ENCODE measurements at places on chromosomes 2 and 18. TPM values are rescaled to one million over a fixed set of nuclear protein-coding genes. Genes with fewer than 3 reads are reported as not detected.

DNA sequence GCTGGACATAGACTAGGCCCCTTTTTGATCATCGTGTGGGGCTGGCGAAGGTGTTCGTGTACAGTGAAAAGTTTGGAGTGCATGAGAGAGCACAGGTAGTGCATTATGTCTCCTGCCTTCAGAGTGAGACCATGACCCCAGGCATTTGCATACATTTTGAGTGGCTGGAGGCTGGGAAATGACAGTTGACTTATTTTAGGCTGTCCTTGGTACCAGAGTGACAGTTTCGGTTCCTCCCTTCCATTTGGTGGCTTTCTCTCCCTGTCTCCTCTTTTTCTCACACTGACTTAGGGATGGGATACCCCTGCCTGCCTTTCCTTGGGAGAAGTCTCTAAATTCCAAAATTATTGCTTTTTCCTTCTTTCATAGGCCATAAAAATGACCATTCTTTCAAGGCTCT, 20.1 kb downstream of the SERPINB12 start:
- DNase-seq: no peak

DNA sequence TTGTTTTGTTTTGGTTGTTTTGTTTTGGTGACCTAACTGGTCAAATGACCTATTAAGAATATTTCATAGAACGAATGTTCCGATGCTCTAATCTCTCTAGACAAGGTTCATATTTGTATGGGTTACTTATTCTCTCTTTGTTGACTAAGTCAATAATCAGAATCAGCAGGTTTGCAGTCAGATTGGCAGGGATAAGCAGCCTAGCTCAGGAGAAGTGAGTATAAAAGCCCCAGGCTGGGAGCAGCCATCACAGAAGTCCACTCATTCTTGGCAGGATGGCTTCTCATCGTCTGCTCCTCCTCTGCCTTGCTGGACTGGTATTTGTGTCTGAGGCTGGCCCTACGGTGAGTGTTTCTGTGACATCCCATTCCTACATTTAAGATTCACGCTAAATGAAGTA, at the start of gene TTR:
TTR (plus strand) TSS at position 250 of the 400 bp plus-strand sequence; CDS start at position 276, 26 bp downstream.
- DNase-seq: no peak

DNA sequence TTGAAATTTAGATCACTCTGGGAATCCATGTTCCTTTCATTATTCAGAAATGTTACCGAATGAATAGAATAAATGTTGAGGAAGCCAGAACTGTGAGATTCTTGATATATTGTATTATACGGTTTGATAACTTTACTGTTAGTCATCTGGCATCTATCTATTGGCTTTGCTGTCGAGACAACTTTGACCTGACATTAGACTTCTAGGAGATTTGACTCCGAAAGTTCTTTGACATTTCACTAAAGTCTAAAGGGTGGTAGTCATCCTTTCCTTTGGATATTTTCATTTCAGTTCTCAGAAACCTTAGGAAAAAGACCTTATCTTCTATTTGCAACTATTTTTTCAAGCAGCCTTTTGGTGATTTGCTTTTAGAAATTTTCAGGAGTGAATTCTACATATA, 1.9 kb downstream of the BMPR2 start:
- no peak for DNase-seq

GRCh38 chr2:140023291-140023690, 1243.1 kb upstream of the NXPH2 start:
- DNase-seq: no peak

- no peak for DNase-seq
Measured at GRCh38 chr18:74625157-74625556, 27.5 kb downstream of the ZNF407 start.

GRCh38 chr2:138712212-138712979, 67.8 kb downstream of the NXPH2 start:
- no peak for DNase-seq

- no peak for DNase-seq
Measured at GRCh38 chr2:214096208-214096715, 314.6 kb upstream of the VWC2L start.

- DNase-seq: no peak
Measured at GRCh38 chr2:222295368-222296062, 3.3 kb downstream of the PAX3 start.

DNA sequence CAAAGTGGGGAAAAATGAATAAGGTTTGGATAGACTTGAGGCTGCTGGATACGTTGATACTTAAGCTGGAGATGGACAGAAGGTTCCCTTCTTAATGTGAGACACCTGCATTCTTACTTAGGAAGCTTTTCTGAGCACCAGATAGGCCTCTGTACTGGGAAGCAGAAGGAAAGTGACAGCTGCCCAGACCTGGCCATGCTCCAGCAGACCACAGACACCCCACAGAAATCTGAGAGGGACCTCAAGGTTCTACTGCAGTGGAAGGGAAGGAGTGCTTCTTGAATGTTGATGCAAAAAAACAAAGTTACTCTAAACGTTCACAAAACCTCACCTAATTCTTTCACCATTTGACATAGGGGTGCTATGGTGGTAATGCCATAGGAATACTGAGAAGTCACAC, 642.1 kb upstream of the ID2 start:
- no peak for DNase-seq

The PDCD1 gene
- total RNA-seq: 0.42 TPM

The LRRC30 gene
- not detected for total RNA-seq

The SKOR2 gene
- total RNA-seq: not detected

The CAPN14 gene
- total RNA-seq: not detected

The LYPD6 gene
- total RNA-seq: 7.1 TPM

Measured in tibial nerve (tissue), 4 donors.